ENCODE measurements at places on chromosomes 4 and X.

DNA sequence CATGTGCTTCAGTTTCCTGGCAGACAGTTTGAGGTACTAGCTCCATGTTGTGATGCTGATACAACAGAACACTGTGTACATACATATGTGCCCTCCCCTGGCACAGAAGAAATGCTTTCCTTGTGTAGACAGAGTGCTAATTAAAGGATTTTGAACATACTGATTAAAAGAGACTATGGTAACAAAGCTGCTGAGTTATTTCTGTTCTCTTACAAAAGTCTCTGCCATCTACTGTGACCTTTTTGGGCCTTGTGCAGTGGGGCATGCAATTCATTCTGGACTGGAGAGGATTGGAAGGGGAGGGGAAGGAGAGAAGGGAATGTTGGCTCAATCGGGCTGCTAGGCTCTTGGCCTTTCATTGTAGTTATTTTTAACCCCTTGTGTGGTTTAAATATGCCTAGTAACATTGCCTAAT, 6.0 kb downstream of the PDLIM5 start:
- peak; percentile 48 for DNase-seq

GRCh38 chr4:54100595-54101189, 729 bp downstream of the GSX2 start:
- DNase-seq, result no peak

GRCh38 chrX:152958047-152958446, 35.9 kb downstream of the PNMA5 start:
- no peak for DNase-seq

DNA sequence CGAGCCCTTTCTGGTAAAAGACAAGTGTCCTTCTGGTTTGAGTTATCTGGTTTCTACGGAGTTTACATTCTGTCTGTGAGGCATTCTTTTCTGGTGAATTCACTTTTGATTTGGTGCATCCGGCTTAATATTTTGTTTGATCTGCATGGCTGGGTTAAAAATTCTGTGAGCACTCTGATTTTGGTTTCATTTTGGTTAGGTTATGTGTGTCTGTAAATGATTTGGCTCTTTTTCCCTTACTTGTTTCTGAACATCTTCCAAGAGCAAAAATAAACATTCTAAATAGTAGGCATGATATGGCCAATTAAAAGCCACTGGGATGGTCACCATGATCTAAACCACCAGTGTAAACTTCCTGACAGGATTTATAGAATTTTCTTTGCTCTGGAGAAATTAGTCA, 85.7 kb upstream of the PTPN13 start:
- no peak for DNase-seq

- no peak for DNase-seq
Observed at GRCh38 chr4:94410678-94411206, 41.0 kb upstream of the PDLIM5 start.

- no peak for DNase-seq
Observed at GRCh38 chr4:129783596-129783995, 687.6 kb downstream of the C4orf33 start.

GRCh38 chr4:137156054-137156453, 376.2 kb downstream of the PCDH18 start:
- DNase-seq, result no peak

GRCh38 chr4:7101692-7102515, 34.0 kb upstream of the GRPEL1 start:
- peak; percentile 43 for DNase-seq

Data from anterior cingulate cortex (tissue), 58 donors.